Hematopoietic multipotent progenitor cell (in vitro differentiated cells): ENCODE measurements at places on chromosomes 3 and 15.

GRCh38 chr3:108190346-108190745, 31.9 kb downstream of the IFT57 start:
- no peak for DNase-seq

DNA sequence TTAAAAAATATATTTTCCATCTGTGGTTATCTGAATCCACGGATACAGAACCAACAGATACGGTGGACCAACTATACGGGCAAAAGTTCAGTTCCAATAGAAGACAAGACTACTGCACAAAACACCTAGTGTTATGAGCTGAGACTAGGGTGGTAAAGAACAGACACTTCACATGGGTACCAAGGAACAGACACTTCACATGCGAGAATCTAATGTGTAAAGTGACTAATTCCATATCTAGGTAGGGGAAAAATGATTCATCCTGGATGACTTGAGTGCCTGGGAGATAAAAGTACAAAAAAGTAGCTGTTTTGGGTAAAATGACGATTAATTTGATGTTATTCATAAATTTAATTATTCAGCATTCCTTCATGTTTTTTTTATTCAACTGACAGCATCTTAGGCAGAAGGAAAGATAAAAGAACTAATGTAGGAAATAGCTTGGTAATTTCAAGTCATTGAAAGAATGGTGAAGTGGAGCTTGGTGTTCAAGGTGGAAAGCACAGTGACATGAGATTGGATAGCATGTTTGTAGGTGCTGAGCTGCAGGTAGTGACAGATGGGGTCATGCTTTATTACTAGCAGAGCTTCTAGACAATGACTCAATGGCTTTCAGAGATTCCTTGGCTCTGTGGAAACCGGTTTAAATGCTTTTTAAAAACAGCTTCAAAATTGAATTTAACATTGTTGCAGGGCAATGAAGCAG, 5.2 kb downstream of the CD200 start:
- no peak for DNase-seq

DNA sequence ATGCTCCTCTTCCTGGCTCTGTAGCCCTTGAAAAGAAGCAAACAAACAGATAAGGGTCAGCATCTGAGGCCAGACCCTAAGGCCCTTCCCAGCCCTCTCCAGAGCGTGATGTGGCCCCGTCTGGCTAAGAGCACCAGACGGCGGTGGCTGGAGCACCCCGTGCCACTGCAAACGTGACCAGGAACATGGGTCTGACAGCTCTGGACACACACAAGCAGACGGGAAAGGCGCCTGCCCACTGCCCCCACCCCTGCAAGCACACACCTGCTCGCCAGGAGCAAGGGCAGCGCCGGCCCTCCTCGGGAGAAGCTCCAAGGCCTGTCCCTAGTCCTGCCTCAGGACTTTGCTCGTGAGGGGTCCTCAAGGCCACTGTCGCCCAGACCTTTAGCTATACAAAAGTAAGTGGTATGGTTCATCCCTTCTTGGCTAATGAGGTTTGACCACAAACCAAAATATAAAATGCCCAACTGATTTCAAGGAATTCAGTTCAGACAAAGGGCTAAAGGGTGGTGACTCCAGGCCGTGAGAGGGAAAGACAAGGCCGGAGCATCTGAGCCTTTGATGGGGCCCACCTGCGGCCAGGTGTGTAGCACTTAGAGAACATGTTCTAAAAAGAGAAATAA, 90.4 kb downstream of the XXYLT1 start:
- DNase-seq: no peak

DNA sequence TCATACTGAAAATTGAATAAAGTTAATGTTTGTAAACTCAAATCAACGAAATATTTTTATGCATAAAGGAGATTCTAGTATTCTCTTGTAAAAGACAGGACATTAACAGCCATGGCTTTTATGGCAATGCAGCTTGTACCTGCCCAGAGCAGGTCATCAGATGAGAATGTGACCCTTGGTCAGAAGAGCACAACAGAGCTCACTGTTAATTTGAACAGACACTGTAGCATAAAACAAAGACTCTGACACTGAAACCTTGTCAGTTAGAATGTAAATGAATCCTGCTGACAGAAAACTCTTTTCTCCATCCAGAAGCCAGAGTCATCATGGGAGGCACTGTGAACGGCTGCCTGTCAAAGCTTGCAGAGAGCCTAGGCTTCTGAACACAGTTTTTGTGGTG, 410.6 kb downstream of the RAP2B start:
- DNase-seq: no peak

- no peak for DNase-seq
Observed at GRCh38 chr15:54035616-54036015, 57.4 kb downstream of the UNC13C start.

- DNase-seq: no peak
Observed at GRCh38 chr3:42184651-42185443, 81.1 kb downstream of the CCK start.

DNA sequence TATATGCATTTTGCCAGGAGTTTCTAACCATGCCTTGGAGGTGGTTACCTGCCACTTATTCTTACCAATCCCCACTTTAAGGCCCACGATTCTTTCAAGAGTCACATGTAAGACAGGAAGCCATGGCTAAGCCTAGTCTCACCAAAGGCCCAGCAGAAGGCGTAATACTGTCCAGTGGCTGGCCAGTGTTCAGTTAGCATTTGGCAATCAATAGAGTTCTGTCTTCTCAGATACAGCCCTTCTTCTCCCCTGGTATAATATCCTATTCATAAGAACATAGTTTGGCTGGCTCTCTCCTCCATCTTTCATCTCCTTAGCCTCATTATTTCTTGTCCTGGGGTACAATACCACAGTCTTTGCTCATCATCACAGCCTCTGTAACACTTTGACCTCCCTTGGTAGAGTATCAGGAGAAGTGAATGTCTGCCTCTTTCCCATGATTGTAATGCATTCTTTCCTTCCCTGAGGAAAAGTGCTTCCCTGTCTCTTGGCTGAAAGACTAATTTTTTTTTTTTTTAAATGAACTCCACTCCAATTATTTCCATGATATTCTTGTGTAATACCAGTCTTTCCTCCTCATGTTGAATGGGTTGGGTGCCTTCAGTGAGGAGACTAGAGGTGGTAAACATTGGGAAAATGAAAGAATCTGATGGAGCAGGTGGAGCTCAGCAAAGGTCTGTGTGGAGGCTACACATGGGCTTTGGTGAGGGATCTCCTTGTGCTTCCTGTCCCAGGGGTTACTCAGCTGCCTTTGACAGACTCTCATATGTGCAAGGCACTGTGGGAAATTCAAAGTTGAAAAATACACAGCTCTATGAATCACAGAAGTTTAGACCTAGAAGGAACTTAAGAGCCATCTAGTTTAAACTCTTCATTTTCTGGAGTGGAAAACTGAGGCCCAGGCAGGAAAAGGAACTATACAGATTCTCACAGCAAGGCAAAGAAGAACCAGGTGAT, 218.2 kb downstream of the P3H2 start:
- no peak for DNase-seq

- DNase-seq: peak; percentile 54
Observed at GRCh38 chr3:107117922-107118536, 259.2 kb upstream of the CCDC54 start.

GRCh38 chr3:17850448-17850847, 108.0 kb upstream of the TBC1D5 start:
- no peak for DNase-seq

DNA sequence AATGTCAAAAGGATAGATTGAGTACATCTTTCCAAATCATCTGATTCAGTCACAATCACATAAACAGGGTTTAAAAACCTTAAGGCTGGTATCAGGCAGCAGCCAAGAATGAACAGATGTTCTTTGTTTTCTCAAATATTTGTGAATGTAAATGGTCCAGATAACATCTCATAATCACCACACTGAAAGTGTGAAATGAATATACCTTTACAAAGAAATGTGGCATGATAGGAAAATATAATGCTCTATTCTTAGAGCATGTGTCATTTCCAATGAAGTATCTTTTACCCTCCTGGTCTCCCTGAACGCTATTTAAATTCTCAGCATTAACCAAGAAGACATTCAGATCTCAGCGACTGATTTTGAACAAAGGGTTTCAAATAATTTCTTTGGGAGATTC, 8.8 kb upstream of the ACTC1 start:
- DNase-seq: no peak

- DNase-seq: no peak
Observed at GRCh38 chr15:62412686-62413085, 247.6 kb upstream of the C2CD4B start.

DNA sequence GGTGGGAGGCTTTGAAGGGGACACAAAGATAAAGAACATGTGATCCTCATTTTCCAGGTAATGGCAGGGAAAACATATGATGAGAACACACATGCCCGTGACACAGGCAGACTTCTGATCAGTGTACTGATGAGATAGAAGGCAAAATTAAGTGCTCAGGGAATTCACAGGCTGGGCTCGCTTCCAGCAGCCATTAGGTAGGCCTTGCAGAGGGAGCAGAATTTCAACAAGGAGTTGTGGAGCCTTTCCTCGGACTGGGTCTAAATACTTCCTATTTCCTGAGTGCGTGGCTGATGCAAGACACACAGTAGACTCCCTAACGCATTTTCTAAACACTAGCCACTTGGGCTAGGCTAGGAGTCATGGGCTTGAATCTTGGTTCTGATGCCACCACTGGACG, 74.0 kb upstream of the ETV5 start:
- DNase-seq: no peak

DNA sequence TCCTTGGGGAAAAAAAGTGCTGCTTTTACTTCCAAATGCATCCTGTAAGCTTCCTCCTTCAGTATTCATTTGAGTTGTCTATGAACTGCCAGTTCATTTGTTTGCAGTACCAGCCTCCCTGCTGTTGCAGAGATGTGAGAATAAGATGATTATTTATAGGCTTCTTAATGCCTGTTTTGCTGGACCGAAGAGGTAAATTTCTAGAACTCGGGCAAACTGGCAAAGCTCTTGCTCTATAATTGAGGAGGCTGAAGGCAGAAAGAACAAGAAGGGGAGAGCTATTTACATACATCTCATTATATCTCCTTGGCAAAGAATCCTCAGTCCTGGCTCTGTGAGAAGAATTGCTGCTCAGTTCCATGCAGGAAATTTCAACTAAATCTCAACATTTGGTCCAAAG, 790.4 kb downstream of the GRM7 start:
- no peak for DNase-seq

DNA sequence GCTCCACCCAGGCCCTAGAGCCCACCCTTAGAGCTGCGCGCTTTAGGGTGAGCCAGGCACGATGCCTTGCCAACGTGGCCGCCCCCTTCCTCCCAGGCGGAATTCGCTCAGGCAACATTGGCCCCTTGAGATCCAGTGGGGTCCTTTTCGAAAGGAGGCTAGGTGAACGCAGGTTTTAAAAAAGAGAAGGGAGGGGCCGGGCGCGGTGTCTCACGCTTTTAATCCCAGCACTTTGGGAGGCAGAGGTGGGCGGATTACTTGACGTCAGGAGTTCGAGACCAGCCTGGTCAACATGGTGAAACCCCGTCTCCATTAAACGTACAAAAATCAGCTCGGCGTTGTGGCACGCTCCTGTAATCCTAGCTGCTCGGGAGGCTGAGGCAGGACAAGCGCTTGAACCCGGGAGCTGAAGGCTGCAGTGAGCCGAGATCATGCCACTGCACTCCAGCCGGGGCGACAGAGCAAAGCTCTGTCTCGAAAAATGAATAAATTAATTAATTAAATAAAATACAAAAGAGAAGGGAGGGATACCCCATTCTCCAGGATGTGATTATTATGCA, 984 bp upstream of the RPP25 start:
- no peak for DNase-seq
